Left lobe of liver (tissue), 2 donors: ENCODE measurements at places on chromosomes 12 and 14.

DNA sequence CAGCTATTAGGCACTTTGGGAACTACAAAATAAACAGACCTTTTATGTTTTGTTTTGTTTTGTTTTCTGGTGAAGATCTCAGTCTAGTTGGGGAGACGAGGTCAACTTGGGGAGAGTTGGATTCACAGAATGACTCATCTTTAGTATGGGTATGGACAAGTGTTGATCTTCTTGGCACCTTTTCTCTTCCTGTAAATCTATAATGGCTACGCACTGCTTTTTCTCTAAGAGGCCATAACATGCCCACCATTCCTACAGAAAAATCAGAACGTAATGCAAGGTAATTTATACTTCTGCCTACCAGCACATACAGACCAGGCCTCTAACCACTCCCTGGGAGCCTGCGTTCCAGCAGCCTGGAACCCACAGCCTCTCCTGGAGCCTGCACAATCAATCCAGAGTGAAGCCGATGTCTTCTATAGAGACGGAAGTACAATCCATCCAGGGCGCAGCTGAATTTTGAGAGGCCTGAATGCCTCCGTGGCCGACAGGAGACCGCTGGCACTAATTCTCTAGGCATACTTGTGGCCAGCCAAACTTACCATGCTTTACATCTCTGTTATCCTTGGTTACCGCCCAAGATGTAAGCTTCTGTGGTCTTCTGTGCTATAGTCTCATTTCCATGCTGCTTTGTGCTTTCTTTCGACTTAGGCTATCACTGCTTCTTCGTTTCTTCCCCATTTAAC, 717 bp downstream of the PPHLN1 start:
- DNase-seq: no peak

DNA sequence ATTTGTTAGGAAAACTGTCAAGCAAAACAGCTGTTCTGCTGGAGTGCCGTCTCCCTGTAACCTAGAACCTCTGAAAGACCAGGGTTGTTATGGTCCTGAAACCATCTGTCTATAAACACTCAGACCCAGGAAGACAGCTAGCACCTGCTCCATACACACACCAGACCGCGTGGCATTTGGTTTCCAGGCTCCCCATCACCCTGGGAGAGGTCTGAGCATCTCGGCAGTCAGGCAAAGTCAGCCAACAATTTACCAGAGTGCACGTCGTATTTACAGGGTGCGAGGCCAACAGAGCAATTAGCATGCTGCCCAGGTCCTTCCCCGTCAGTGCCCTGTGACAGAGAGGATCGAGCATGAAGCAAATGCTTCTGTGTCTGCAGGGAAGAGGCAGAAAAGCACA, 272.5 kb downstream of the SLC15A4 start:
- DNase-seq: no peak

DNA sequence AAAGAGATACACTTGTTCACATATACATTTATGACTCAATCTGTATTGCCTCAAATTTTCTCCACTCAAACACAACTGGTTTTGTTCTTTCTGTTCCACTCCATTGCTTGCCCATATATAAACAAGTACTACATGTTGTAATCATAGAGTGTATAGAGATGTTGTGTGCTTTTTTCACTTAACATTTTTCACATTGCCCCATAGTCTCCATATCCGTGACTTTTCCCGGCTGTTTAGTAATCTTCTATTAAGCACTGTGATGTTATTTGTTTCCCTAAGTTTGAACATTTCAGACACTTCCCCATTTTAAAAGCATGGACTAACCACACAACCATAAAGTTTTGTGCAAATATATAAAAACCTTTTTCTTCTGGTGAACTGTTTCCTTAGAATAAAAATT, 45.5 kb upstream of the PTPRR start:
- no peak for DNase-seq

GRCh38 chr12:120468325-120468820, 1.2 kb downstream of the SRSF9 start:
- DNase-seq: peak; percentile 51

- DNase-seq: no peak
Measured at GRCh38 chr14:52325126-52325525, 11.0 kb downstream of the PTGER2 start.
